ENCODE measurements at places on chromosomes 7 and 10.

- DNase-seq: no peak
These were observed 32.1 kb downstream of the KCNMA1 start for GRCh38 chr10:77605466-77605865.

GRCh38 chr10:19629567-19629966, 186.7 kb upstream of the PLXDC2 start:
- no peak for DNase-seq

DNA sequence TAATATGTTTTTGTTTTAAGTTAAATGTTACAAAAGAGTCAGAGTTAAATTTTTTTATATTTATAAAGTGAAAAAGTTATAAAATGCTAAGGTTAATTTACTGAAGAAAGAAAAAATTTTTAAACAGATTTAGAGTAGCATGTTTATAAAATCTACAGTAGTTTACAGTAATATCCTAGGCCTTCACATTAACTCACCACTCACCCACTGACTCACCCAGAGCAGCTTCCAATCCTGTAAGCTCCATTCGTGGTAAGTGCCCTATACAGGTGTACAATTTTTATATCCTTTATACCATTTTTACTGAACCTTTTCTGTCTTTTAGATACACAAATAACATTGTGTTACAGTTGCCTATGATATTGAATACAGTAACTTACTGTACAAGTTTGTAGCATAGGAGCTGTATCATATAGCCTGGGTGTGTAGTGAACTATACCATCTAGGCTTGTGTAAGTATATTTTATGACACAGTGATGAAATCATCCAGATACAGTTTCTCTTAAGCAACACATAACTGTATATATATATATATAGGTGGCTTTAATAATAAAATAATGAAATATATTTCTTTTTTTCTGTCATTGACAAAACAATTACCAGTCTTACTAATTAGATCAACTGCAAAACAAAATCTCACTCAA, 79.6 kb downstream of the PTEN start:
- DNase-seq: no peak

DNA sequence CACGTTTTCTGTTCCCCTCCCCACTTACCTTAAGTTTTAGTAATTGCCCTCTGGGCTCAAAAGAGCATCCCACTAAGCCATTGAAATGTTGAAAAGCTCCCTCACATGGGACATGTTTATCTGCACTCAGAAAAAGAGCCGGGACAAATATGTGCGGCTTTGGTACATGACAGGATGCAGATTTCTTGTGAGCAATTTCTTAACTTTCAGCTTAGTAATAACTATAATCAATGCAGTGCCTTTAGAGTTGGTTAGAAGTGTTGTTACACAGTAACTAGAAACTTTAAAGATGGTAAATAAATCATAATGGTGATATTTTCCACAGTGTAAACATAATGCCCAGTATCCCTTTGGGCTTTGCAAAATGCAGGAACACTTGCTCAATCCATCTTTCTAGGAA, 89.2 kb downstream of the ZNF365 start:
- no peak for DNase-seq

DNA sequence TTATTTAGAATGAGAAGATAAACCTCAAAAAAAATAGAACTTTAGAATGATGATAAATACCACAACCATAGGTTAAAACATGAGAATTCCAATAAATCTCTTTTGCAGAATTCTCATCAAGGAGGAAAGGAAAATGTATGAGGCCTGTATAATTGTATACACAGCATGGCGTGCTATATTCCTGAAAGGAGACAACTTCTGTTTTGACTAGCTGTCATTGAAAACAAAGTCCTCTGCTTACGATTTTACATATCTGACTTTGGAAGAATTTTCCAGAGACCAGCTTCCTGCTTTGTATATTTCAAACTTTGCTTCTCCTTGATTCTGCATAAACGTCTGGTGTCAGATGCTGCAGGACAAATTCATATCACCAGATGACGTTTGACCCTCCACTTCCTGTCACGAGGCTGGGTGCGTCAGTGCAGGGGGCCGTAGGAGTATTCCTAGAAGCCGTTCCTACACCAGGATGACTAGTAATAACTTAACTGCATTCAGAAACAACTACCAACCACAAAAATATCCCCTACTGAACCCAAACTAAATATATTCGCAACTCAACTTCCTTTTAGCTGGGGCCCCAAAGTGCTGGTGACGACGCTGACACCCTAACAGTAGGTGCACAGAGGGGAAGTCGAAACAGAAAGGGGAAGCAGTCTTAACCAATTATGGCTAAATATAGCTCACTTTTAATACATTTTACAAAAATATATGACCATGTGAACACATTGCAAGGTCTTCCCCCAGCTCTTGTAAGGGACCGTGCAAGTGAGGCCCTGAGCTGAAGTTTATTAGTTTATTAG, 178.6 kb upstream of the INHBA start:
- DNase-seq: peak; percentile 82

GRCh38 chr10:117477211-117477947, 65.2 kb upstream of the EMX2 start:
- no peak for DNase-seq

DNA sequence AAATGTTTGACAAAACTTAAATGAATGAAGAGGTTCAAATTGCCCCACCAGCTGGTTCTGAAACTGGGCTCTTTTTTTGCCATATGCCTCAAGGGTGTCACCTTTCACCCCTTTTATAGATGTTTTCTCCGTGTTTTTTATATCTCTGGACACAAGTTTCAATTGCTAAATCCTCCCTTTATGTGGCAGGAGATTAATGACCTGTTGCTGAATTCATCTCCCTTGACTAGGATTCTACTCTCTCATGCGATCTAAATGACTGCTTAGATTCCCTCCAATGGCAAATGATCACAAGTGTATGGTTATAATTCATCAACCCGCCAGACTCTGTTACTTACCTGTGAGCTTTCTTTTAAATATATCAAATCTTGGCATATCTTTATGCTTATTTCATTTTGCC, 677.0 kb upstream of the POT1 start:
- no peak for DNase-seq

- DNase-seq: no peak
These were observed 88.8 kb downstream of the KMT2E start for GRCh38 chr7:105102557-105103352.

GRCh38 chr10:91185239-91185875, 35.1 kb upstream of the PCGF5 start:
- DNase-seq: no peak
